ENCODE measurements at places on chromosomes 1 and 21.

GRCh38 chr21:41418956-41419680, 6.9 kb upstream of the MX1 start:
- no peak for DNase-seq

- no peak for DNase-seq
These were observed 436.3 kb downstream of the PTPRU start for GRCh38 chr1:29672416-29673227.

DNA sequence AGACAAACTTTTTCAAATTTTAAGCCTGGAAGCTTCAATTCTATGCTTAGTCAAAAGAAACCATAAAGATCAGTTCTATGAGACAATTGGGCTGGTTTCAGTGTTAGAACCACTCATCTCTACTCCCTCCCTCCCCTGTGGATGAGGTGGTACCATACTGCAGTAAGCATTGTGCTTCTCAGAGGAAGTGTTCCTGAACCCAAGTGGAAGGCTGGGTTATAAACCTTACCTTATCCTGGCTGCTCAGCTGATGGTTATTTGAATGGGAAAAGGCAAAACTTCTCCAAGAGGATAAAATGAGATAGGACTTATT, 34.1 kb upstream of the RGL1 start:
- no peak for DNase-seq

DNA sequence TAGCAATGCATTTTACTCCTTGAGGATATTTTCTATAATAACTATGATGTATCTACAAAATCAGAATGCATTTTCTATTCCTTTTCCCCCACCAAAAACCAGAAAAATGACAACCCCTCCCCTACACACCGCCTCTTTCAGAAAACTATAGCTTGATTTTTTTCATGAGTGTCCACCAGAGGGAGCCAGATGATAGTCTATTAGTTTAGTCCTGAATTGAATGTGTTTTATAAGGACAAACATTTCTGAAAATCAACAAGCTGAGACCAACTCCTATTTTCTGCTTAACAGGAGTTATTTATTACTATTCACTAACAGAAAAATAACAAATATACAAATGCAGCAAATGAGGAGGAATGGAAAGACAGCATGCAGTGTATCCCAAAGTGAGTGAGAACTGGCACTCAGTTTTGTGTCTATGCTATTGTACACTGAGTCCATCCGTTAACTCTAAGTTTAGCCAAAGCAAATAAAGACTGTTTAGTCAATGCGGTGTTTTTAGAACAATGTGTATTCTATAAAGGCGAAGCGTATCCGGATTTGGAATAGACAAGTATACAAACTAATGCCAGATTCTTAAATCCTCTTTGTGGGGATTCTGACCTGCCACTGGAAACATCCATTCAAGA, 182.6 kb downstream of the VAV3 start:
- peak; percentile 19 for DNase-seq

- no peak for DNase-seq
These were observed 29.6 kb downstream of the TOMM20 start for GRCh38 chr1:235098991-235099390.

- no peak for DNase-seq
These were observed 417.0 kb downstream of the PTBP2 start for GRCh38 chr1:97138515-97139032.

DNA sequence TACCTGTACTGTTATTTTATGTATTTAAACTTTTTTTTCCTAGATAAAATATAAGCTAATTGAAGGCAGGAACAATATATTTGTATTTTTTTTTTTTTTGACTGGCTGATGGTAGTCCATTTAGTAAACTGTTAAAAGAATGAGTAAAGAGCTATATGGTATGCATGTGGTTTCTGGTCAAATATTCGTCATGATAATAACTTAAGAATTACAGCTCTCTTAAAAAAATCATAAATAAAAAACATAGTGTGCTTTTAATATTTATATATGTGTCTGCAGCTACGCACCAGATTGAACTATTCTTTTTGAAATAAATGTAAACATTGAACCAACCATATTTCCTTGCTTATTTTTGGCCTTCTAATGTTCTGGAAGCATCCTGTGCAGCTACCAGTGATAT, 272.3 kb upstream of the C1orf105 start:
- DNase-seq: no peak

DNA sequence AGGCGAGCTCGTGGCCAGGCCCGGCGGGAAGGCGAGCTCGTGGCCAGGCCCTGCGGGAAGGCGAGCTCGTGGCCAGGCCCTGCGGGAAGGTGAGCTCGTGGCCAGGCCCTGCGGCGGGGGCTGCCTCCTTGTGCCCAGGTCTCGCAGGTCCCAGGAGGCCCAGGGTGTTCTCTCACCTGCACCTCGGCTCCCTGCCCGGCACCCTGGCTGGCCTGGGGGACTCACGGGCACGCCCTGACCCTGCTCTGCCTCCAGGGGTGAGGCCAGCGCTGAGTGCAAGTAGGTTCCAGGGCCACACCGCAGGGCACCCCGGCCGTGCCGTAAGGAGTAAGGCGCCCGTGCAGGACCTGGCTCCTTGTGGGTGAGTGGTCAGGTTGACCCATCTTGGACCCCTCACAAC, 4.4 kb downstream of the SDF4 start:
- no peak for DNase-seq

GRCh38 chr21:43306911-43307676, 119.8 kb downstream of the SIK1 start:
- DNase-seq: no peak

DNA sequence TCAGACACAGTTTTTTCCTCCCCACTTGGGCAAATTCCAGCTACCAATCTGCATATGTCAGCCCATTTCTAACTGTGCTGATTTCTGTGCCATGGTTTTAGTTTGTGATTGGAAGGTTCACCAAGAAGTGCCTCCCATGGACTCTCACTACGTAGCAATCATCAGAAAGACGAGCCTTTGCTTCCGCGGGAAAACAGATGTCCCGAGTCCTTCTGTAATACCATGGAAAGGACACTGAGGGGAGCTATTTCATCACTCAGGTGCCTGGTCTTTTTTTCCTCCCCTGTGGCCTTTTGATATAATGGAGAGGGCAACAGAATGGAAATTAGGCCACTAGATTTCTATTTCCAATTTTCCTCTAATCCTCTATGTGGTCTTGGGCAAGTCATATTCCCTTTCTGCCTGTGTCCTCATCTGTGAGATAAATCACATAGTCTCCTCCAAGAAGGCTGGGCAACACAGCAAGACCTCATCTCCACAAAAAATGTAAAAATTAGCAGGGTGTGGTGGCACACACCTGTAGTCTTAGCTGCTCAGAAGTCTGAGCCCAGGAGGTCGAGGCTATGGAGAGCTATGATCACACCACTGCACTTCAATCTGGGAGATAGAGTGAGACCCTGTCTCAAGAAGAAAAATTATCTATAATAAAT, 24.8 kb downstream of the LEMD1 start:
- peak; percentile 2 for DNase-seq

- DNase-seq: no peak
These were observed 501.0 kb upstream of the USP24 start for GRCh38 chr1:55716151-55716550.

DNA sequence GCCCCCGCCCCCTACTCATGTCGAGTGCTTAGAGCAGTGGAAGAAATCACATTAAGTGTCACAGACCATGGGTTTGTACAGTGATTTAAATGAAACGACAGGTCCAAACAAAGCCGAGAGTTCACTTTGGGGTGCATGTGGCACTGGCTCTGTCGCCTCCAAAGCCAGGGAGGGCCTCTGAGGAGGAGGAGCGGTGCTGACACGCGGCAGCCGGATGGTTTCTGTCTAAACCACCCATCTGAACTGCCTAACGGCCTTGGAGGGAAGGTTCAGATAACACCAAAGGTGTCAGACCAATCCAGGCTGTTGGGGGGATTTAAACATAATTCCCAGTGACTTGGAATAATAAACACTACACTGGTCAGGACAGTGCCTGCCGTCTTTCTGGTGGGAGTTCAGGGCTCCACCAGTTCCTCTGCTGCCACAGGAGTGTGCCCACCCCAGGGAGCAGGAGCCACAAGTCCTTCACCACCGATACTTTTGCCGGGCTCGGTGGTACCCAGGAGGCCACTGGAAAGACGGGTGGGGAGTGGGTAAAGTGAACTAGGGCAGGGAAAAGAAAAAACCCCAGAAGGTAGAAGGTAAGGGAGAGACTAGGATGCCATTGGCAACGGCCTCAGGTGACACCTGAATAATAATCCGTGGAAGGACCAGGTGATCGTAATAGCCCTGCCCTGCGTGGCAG, 78.2 kb downstream of the SLC66A1 start:
- DNase-seq: no peak
